ENCODE measurements at places on chromosomes 2 and 18.

DNA sequence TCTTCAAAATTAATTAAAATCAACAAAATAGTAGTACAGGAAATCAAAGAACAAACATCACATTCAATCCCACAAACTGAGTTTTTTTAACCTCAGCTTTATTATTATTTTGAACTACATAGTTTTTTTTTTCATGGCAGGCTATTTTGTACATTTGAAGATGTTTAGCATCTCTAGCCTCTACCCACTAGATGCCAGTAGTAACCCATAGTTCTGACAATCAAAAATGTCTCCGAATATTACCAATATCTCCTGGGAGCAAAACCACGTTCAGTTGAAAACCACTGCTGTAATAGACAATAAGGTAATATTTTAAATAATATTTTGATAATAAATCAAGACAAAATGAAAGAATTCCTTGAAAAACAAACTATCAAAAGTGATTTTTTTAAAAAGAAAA is 702.6 kb upstream of the LRRTM1 start:
- no peak for DNase-seq

- DNase-seq: no peak
Measured at GRCh38 chr2:24262421-24262970, 87.6 kb downstream of the FAM228A start.

DNA sequence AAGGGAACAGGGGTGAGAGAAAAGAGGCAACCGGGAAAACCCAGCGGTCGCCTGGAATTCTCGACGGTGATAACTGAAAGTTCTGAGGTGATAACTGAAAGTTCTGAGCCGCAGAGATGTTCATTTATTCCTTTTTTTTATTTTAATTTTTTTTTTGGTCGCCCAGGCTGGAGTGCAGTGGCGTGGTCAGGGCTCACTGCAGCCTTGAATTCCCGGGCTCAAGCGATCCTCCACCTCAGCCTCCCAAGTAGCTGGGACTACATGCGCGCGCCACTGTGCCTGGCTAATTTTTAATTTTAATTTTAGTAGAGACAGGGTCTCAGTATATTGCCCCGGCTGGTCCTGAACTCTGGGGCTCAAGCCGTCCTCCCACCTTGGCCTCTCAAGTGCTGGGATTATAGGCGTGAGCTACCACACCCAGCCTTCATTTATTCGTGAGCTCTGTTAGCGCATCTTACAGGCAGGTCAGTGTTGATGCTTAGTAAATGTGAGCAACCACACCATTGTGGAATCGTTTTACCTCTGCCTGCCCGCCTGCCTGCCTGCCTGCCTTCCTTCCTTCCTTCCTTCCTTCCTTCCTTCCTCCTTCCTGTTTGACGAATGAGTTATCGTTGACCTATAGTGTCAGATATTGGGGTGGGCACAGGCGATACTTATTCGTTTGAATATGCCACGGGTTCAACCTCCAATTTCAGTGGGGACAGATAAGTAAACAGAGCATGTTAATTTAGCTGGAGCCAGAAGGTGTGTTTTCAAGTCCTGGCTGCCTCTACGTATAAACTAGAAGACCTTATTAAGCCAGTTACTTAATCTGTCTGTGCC is 557 bp upstream of the E2F6 start:
- no peak for DNase-seq

- DNase-seq: no peak
Measured at GRCh38 chr2:136232456-136233172, 114.7 kb upstream of the CXCR4 start.

GRCh38 chr18:73006331-73006730 is 138.5 kb upstream of the NETO1 start:
- no peak for DNase-seq

DNA sequence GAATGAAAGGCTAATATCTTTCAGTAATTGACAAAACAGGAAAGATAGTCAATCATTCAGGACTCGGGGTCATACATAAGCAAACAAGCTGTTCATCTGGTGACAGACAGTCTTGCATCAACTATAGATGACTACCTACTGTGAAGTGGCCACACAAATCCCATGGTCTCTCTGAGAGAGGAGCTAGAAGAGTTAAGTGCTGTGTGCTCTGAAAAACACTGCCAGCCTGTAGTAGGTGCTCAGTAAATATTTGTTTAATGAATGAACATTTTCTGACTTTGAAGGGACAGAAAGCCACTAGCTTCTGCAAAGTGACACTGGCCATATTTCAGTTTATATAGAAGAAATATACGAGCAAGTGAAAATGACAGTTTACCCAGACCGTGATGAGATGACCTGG is 184.0 kb upstream of the CHAC2 start:
- DNase-seq: no peak

DNA sequence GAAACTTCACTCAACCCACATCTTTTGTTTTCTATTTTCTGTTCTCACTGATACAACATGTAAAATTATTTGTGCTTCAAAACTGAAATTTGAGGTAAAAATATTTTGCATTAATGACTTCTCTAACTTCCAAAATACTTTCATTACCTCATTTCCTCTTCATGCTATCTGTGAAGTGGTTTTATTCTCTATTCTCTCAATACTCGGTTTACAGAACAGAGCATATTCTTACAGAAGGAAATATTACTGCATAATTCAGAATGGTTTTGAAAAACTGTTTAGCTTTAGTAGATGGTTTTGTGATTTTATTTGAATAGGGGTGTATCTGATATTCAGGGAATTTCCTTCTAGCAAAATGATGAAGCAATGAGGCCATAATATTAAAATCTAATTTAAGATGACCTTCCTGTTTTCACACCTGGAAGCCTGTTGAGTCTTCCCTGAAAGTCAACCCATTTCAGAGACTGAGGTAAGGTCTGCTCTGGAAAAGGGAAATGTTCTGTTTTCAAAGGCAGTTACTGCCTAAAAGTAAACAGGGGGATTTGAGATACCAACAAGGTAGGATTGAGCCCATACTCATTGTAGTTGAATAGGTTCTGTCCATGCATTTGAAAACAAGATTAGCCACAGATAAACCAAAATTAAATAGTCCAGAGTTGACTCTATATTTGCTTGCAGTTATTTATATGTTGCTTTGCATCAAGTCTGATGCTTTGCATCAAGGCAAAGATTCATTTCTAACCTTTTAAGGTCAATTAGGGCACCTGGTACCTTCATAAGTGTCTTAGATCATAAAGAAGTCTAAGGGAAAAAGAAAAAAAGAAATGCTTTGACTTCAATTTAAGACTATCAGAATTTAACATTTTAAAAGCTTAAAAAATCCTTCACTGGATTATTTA is 50.8 kb upstream of the PEX13 start:
- DNase-seq: no peak

GRCh38 chr2:191653667-191654391 is 24.1 kb upstream of the NABP1 start:
- no peak for DNase-seq

GRCh38 chr2:83081826-83082690 is 1377.0 kb downstream of the SUCLG1 start:
- peak; percentile 92 for DNase-seq

DNA sequence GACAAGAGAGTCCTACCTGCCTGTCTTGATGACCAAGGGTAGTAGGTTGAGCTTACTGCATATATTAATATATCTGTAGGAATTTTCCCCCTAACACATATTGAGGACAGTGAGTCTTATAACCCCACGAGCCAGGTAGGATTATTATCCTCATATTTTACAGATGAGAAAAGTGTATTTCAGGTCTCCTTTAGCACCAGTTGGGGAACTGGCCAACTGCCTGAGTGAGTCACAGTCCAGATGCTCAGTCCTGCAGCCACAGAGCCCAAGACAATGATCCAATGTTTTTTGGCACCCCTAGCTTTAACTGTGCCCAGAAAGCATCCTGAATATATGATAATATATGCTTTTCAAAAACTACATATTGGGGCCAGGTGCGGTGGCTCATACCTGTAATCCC is 30.8 kb upstream of the GLS start:
- DNase-seq: no peak

GRCh38 chr2:234459401-234460009 is 37.4 kb downstream of the ARL4C start:
- DNase-seq: no peak

DNA sequence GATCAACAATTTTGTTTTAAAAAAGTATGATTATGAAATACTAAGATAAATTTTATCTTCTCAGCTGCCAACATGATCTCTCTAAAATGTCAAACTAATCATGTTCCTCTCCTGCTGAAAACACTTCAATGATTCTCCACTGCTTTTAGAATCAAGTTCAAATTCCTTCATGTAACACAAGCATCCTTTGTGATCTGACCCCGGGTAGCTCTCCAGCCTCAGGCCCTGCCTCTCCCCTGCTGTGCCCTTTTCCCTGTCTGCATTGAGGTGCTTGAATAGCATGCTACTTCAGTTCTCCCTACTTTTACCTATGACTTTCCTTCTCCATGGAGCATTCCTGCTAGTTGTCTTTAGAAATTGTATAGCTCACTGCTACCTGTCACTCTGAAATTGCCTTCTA is 274.8 kb downstream of the PDE11A start:
- DNase-seq: no peak

DNA sequence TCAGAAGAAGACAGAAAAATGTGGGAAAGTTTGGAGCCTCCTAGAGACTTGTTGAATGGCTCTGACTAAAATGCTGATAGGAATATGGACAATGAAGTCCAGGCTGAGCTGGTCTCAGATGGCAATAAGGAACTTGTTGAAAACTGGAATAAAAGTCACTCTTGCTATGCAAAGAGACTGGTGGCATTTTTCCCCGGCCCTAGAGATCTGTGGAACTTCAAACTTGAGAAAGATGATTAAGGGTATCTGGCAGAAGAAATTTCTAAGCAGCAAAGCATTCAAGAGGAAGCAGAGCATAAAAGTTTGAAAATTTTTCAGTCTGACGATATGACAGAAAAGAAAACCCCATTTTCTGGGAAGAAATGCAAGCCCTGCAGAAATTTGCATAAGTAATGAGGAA is 159.3 kb downstream of the MREG start:
- DNase-seq: no peak

DNA sequence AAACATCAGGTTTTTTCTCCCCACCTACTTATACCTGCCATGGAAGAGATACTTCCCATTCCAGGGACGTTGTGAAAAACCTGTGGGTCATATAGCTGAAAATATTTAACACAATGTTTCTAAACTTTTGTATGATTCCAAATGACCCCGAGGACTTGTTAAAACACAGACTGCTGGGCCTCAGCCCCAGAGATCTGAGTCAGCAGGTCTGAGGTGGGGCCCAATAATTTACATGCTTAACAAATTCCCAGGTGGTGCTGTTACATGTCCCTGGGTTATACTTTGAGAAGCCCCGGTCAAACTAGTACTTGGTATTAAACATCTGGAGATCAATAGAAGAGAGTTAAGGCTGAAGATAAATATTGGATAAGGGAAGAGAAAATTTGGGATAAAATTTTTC is 71.4 kb upstream of the FRZB start:
- no peak for DNase-seq

- DNase-seq: no peak
Measured at GRCh38 chr18:4734903-4735302, 279.8 kb upstream of the DLGAP1 start.

GRCh38 chr2:111188681-111189080 is 68.0 kb downstream of the BCL2L11 start:
- DNase-seq: no peak

DNA sequence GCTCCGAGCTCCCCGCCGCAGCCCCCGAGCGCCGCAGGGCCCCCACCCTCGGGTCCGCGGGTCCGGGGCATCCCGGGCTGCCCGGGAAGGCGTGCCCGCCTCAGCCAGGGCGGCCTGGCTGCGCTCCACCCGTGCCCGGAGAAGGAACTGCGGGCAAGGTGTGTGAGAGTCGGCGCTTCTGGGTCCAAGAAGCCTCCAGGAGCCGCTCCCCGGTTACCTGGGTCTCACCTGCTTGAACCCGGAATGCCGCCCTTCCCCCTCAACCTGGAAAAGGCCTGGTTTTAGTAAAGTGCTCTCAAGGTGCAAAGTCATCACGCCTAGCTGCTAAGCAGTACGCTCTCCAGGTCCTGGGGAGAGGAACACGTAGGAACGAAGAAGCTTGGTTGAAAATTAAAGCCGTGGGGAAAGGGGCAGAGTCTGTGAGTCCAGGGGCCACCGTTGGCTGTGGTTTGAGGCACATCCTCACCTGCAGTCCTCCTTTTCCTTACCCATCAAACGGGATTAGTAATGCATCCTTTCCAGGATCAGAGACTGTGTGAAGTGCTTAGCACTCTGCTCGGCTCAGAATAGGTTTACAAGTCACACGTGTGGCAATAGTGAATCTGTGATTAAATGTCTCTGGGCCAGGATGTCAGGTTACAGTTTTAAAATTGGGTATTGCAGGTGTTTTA is 1.2 kb downstream of the ASAP2 start:
- peak; percentile 56 for DNase-seq

GRCh38 chr18:23067236-23067635 is 68.0 kb upstream of the CABLES1 start:
- DNase-seq: no peak

DNA sequence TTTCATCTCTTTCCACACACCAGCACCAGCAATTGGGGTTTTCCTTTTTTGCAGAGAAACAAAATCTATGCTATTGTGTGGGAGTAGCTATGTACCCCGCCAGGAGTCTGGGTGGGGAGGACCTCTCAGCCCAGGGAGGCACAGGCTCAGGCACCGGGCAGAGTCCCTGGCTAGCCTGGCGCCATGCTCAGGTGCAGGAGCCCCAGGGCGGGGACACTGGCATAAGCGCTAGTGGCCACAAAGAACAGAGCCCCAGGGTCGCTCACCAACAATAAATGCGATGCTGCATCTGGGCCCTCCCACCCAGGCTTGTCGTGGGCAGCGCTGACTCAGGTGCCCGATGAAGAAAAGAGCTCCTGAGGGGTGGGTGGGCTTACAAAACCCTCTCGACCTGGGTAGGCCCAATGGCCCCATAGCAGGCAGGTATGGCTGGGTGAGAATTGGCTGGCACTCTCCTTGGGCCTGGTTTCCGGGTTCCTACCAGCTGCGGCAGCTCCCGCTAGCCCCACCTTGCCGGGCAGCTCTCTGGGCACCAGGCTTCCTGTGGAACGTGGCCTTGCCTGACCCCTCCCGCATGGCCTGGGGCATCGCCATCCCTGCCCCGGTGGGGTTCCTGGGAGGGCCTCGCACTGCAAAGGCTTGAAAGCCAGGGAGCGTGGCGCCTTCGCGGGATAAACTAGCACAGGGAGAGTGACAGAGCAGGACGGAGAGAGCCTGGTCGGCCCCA is 31.8 kb upstream of the COL6A3 start:
- DNase-seq: no peak

GRCh38 chr2:188937228-188938220 is 36.6 kb upstream of the COL3A1 start:
- DNase-seq: no peak

DNA sequence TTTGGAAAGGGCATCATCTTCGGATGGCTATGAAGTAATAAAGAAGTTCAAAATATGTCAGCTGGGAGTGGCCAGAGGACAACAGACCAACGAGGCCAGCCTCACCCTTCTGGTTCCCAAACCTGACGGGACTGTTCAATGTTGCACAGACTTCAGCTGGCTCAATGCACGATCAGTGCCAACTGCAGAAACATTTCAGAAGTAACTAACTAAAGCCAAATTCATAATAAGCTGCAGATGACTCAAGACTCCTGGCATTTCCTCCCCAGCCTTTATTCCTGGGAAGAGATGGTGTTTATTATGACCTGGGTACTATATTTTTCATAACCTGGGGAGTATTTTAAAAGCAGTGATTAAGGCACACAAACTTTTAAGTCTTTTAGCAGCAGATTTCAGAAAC is 3.8 kb upstream of the ATP6V1C2 start:
- no peak for DNase-seq

- no peak for DNase-seq
Measured at GRCh38 chr2:46241344-46241743, 55.9 kb upstream of the EPAS1 start.
